Testis (tissue), 5 donors: ENCODE measurements at places on chromosomes 5 and 9. TPM values are rescaled to one million over a fixed set of nuclear protein-coding genes. Genes with fewer than 3 reads are reported as not detected.

The GABRG2 gene
- polyA plus RNA-seq, result 0.41 TPM

The CEL gene
- 2.1 TPM for polyA plus RNA-seq

- DNase-seq, result no peak
These were observed 315 bp downstream of the UBQLN1 start for GRCh38 chr9:83707518-83707767.

- no peak for DNase-seq
These were observed 4.5 kb downstream of the FCN2 start for GRCh38 chr9:134885001-134885678.

- peak; percentile 69 for DNase-seq
These were observed at the start of gene DPYSL3 for GRCh38 chr5:147509710-147510651. Gene DPYSL3, minus strand, starts transcription at chr5:147510068. Its CDS starts 210 bp downstream, at chr5:147509858.
